ENCODE measurements at places on chromosomes 7 and 10.

GRCh38 chr10:121516093-121516865 is 82.0 kb downstream of the FGFR2 start:
- no peak for DNase-seq

DNA sequence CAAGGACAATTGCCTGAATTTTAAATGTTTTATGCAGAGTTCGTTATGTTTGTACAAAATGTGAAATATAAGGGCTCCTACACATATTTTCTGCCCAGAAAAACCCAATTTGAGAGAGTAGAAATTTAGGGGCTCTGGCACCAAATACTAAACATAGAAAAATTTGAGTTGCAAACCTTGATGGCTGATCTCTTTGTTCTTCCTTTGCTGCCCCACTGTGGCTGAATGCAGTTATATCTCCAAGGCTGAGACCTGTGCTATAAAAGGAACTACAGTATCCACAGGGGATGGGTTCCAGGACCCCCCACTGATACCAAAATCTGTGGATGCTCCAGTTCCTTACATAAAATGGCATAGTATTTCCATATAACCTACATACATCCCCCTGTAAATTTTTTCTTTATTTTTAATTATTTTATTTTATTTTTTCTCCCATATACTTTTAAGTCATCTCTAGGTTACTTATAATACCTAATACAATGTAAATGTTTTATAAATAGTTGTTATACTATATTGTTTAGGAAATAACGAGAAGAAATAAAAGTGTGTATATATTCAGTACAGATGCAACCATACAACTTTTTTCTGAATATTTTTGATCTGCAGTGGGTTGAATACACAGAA is 22.5 kb downstream of the CFAP43 start:
- no peak for DNase-seq

DNA sequence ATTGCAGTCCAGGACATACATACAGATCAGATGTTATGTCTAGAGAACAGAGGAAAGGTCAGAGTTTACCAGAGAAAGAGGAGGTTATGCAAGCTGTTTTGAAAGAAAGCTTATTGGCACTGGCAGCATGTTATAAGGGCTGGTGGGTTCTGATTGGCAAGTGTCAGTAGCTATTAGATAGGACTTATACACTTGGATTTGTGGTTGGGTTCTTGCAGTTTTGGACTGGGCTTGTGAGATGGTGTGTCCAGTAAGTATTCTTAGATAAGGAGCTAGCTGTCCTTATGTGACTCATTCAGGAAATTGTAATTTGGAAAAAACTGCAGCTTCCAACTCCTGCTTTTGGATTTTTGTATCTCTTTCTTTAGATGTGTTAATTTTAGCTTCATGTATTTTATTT is 130.7 kb upstream of the NAMPT start:
- no peak for DNase-seq

DNA sequence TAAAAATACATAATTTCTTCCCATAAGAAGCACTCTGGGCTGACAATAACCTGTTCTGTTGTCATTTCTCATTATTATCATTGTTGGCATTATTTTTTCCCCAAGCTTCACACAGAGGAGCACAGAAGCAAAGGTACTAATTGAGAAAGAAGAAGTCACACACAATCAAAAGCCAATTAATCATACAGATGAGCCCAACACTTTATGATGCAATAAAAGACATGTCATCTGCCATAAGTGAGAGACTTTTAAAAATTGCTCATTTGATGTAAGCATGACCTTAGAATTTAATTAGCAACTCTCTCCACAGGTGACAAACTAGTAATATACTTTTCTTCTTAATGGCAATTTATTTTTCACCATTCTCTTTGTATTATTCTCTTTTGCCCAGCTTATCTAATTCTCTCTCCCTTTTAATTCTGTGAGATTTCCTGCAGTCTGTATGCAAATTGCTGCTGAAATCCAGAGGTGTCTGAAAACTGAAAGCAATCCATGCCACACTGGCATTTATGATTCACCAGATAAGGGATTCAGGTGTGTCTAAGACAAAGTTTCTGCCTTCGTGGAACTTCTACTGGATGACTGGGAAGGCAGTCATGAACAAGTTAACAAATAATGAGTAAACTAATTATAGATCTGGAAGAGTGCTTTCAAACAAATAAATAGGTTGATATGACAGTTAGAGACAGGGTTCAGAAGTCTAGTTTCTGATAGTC is 203.5 kb downstream of the CHCHD3 start:
- no peak for DNase-seq

DNA sequence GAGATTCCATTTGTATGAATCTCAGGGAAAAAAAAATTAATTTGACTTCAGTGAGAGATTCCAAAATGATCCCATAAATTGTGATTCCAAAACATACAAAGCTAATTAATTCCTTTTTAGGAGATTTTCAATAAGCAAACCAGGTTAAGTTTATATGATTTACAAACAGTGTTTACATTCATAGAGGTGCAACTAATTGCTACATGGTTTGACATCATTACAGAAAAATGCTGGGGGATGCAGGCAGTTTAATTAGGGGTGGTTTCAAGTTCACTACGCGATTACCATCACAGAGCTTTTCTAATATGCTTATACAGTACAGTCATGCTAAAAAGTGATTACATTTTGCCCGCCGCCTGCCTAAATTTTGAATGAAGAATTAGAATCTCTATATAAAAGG is 143.2 kb upstream of the MGMT start:
- DNase-seq = no peak

DNA sequence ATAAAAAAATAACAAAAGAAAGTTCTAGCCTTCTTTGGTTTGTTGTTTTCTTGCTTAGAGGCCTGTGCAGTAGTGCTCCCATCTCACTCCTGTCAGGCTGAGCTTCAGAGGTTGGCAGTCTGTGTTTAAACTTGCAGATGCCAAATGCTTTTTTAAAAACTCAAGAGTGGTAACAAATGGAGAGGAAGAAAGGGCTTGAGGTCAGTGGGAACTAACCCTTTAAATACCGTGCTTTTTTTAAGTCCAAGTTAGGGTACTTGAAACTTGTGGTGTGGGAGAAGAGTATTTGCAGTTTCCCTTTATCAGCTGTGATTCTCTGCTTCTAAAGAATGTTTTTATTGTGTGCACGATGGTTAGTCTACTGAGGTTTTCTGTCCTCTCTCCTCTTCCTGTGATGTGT is 29.4 kb downstream of the ZRANB1 start:
- no peak for DNase-seq

DNA sequence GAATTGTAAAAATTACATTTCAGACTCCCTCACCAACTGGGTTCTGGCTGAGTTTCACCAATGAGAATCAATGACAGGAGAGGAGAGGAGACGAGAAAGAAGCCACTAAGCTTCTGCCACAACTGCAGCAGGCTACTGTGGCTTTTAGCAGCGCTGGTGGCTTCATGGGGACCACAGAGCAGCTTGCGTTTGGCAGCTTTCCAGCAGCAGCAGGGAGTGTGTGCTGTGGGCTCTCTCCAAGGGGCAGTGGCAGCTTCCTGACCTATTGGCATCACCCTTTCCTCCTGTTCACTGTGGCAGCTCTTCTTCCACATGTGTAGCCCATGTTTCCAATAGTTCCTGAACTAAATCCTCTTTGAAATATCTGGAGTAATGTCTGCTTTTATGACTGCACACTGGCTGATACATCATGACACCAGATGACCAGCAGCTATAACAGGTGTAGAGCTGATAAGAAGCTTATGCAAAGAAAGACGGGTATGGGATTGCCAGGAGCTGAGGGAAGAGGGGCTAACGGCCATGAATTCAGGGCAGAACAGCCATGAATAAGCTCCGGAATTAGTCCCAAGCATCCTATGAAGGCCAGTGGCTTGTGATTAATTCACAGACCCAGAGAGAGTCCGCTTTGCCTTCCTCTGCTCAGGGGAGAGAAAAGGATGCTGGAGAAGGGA is 46.8 kb downstream of the KCNH2 start:
- DNase-seq = no peak

DNA sequence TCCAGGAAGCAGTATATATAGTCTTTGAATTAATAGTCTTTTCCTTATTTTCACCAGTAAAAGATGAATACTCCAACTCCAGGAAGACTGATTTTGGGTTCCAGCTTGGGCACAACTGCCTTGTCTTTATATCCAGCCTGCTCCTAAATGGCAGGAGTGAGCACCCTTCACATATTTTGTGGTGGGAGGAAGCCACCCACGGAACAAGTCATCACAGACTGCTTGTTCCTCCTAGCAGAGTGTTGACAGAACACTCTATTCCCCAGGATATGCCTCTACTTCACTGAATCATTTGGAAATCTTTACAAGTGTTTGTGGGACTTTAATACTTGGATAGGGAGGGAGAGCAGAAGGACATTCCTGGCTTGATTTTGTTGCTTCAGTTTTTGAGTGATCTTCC is 31.7 kb downstream of the ITPRID1 start:
- no peak for DNase-seq

GRCh38 chr10:23439961-23440889 is 1.4 kb downstream of the OTUD1 start:
- DNase-seq = peak; percentile 49

GRCh38 chr10:103479135-103479534 is at the start of gene CALHM3:
CALHM3 (minus strand) TSS chr10:103479240; CDS start chr10:103479032, 208 bp downstream.
- DNase-seq = no peak

- DNase-seq = no peak
These were observed 879 bp upstream of the VPS41 start for GRCh38 chr7:38909870-38910269.

- DNase-seq = no peak
These were observed 567.4 kb upstream of the FZD8 start for GRCh38 chr10:36209480-36209879.

Data from memory B cell (primary cell).